ENCODE measurements at places on chromosomes 12 and 14. TPM values are rescaled to one million over a fixed set of nuclear protein-coding genes. Genes with fewer than 3 reads are reported as not detected.

Gene SLC6A13
- not detected for total RNA-seq

Gene GSC
- not detected for total RNA-seq

Gene FGD6
- total RNA-seq: 0.91 TPM

Gene FAM181A
- total RNA-seq: not detected

Gene EGLN3
- total RNA-seq: 4.5 TPM

Gene AQP2
- not detected for total RNA-seq

Gene FGF6
- total RNA-seq: not detected

Gene SOX5
- total RNA-seq: not detected
